ENCODE measurements at places on chromosomes 7 and 10. TPM values are rescaled to one million over a fixed set of nuclear protein-coding genes. Genes with fewer than 3 reads are reported as not detected.

GPER1 gene
- polyA plus RNA-seq: 10.9 TPM

OR2A5 gene
- not detected for polyA plus RNA-seq

GIMAP6 gene
- 5.8 TPM for polyA plus RNA-seq

DEPP1 gene
- 33.5 TPM for polyA plus RNA-seq

MOGAT3 gene
- polyA plus RNA-seq: not detected

NPC1L1 gene
- polyA plus RNA-seq: not detected

TAS2R3 gene
- not detected for polyA plus RNA-seq

GRM3 gene
- 23.5 TPM for polyA plus RNA-seq

LRRC18 gene
- polyA plus RNA-seq: not detected

AKR1C8 gene
- polyA plus RNA-seq: not detected

DNA sequence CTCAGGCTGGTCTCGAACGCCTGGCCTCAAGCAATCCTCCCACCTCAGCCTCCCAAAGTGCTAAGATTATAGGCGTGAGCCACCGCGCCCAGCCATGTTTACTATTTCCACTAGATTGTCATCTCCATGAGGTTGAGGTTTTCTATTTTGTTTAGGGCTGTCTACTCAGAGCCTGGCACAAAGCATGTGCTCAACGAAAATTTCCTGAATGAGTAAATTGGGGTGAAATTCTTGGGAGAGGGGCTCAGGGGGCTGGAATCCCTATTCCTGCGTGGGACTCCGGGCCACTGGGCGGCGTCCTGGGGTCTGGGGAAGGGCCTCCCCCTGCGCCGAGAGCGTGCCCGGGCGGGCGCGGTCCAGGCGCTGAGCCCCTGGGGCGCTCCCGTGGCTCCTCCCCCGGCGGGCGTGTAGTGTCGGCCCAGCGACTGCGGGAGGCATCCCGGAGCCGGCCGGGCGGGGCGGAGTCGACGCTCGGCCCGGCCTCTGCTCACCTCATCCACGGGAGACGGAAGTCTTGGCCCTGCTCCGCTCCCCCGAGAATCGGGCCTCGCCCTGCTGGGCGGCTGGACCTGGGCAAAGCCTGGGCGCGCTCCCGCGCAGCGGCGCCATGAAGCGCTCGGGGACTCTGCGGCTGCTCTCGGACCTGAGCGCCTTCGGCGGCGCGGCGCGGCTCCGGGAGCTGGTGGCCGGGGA lies at the start of gene HPS6:
Gene HPS6 (plus strand): TSS at position 482 of the 693 bp plus-strand sequence. CDS start 126 bp downstream, at position 608.
- peak; percentile 84 for DNase-seq

DNA sequence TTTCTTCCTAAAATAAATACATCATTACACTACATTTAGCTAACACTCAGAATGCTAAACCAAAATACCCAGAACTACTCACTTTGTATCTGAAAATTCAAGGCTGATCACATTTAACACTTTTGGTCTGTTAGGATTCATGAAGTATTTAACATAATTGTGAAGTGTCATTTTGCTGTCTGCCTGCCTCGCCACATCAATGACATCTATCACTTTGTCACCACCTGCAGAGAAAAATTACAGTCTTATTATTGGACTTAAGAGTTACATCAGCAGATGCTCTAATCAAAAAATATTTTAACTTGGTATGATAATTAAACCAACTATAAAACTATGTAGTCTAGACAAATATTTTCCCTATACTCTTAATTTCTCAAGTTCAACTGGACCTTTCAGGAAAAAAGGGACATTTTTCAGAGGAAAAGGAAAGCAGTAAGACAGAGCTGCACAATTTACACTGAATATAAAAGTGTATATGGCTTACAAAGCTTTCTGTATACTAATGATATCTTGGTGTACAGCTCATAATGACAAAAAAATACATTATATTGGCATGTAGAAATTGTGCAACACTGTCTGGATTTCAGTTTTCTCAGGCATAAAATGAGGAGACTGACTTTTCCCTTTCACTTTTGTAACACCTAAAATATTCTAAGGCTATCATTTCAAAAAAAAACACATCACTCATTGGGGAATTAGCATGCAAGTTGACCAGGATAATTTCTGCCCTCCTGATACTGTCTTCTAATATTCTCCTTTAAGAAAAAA lies 49.2 kb downstream of the KDM7A start:
- DNase-seq: no peak

GRCh38 chr10:79047875-79048638 lies 20.7 kb upstream of the ZMIZ1 start:
- no peak for DNase-seq

GRCh38 chr7:90816511-90817142 lies 220.5 kb downstream of the CDK14 start:
- no peak for DNase-seq

DNA sequence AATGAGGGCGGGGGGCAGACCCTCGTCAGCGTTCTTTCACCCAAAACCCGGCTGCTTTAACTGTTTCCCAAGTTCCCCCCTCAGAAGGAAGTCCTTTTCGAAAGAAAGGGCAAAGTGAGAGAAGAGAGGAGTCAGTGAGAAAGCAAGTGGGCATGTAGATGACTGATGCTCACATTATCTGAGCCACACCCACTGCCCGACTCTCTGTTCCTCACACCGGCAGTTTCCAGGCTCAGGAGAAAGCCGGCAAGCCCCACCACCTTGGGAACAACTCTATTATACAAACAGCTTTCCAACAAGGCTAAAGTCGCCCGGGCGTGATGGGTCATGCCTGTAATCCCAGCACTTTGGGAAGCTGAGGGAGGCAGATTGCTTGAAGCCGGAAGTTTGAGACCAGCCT lies 23.1 kb downstream of the RCC1L start:
- DNase-seq: no peak

GRCh38 chr10:73000973-73001372 lies 46.4 kb upstream of the PLA2G12B start:
- DNase-seq: no peak

DNA sequence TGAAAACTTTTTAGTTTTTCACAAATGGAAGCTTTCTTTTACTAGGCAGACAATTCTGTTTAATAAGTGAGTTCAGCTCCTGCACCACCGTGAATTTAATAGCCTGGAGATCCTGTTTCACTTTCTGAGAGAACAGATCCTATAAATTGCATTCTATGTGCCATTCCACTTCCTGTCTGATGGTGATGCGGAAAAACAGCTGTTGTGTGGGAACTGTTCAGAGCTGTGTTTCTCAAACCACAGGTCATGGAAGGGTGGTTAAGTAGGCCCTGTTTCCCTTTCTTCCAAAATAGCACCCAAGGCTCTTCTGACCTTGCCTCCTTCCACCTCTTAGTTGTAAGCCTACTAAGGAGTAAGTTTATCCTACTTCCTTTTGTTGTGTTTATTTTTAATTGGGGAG lies 97.2 kb upstream of the DKK1 start:
- no peak for DNase-seq

GRCh38 chr7:3272691-3273141 lies 28.3 kb upstream of the SDK1 start:
- DNase-seq: no peak

GRCh38 chr10:119225083-119225658 lies 17.8 kb downstream of the GRK5 start:
- no peak for DNase-seq

- no peak for DNase-seq
These were observed 283.6 kb downstream of the ADRA2A start for GRCh38 chr10:111360260-111360925.

GRCh38 chr7:33495207-33495606 lies 365.8 kb downstream of the BBS9 start:
- DNase-seq: no peak

DNA sequence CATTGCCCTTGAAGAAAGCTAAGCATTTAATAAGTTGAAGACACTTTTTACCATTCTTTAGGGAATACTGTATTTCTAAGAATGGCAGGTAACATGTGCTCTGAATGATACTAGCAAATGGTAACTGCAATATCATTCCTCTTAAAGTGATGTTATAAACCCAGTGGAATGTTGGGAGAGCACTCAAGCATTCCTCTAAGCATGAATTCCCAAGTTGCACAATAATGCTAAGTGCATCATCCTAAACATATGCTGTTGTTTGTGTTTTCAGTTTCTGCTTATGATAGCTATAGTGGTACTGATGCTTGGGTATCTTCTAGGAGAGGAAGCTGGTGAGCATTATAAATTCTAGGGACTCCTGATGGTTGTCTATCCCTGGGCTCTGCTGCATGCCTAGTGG lies 673.9 kb downstream of the PHTF2 start:
- DNase-seq: no peak

DNA sequence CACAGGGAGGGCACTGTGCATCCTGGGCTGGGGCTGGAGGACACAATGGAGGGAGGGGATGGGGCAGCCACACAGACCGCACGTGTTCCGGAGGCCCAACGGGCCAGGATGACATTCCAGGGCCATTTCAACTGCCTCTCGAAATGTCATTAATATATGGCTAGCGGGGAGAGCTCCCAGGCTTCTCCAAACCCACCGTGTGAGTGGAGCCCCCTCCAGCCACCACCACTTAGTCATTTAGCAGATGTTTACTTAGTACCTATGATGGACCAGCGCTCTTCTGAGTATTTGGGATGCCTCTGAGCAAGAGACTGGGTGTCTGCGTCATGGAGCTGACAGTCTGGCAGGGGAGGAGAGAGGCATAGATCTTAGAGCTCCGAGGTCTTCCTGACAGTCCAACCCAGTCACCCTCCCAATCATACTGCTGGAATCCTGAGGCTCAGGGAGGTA lies 107.3 kb downstream of the ZMIZ1 start:
- no peak for DNase-seq

GRCh38 chr7:2542916-2543871 lies 12.1 kb downstream of the BRAT1 start:
- no peak for DNase-seq

DNA sequence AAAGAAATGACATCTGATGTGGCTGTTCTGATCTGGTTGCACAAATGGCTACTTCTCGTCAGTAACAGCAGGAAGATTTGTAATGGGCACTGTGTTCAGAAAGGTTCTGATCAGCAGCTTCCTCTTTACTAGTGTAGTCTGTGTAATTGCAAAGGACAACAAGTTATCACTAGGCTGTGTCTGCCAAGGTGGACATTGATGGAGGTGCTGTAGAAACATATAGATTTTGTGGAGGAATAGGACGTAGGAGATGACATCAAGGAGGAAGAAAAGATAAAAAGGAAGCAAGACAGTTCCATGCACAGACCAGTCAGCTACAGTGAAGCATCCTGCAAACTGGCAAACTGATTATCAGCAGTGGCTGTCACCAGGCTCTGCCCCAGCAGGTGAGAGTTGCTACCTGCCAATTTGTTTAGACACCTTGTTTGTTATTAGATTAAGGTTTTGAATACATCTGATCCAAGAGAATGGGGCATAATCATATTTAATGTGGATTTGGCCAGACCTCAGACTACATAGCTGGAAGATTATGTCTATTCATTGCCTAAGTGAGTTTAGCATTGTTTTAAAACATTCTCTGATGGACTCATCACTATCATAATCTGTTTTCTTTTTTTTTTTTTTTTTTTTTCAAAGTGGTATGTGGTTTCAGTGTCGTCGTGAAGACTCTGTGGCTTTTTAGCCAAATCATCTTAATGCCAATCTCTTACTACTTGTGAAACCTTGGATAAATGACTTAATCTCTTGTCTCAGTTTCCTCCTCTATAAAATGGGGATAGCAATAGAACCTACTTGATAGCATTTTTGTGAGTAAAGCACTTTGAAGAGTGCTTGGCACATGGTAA lies 417.9 kb upstream of the LRGUK start:
- DNase-seq: no peak

DNA sequence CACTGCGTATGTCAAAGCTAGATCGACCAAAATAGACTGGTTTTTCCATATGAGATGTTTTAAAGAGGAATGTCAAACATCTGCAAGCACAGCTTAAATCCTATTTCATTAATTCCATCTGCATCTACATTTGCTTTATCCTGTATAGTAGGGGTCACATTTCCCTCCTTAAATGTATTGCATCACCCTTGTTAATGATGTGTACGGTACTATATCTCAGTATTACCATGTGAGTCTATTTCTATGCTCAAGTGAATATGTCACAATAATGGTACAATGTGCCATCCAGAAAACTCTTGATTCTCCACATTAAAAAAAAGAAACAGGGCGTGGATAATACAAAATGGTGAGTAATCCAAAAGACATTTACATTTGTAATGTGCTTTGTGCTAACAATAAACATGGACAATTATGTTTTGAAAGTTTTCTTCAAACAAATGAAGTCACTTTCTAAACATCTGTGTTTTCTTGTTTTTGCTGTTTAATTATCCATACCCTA lies 56.6 kb downstream of the TWIST1 start:
- DNase-seq: no peak

- no peak for DNase-seq
These were observed 295.9 kb downstream of the TFEC start for GRCh38 chr7:115734641-115735040.

Data from brain (organoid and tissue), 16 donors.